ENCODE measurements at places on chromosomes 11 and 22.

GRCh38 chr22:47162865-47163264 lies 400.4 kb downstream of the TBC1D22A start:
- peak; percentile 49 for DNase-seq

- no peak for DNase-seq
These were observed 42.6 kb downstream of the ANO1 start for GRCh38 chr11:70120674-70121073.

DNA sequence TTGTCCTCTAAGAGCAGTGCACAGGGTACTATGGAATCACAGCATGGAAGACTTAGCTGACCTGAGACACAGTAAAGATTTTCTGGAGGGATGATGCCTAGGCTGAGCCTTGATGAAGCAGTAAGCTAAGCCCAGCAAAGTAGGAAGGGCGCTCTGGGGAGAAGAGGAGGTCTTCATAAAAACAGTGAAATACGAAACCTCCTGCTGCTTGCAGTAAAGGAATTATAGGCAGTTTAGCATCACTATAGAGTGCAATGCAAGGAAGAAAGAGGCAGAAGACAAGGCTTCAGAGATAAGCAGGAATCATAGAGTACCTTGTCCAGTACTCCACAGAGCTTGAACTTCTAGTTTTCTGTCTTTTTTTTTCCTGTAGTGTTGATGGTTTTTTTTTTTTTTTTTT lies 555.7 kb upstream of the CADM1 start:
- no peak for DNase-seq

GRCh38 chr11:114314096-114314495 lies 17.9 kb downstream of the NNMT start:
- DNase-seq, result no peak

DNA sequence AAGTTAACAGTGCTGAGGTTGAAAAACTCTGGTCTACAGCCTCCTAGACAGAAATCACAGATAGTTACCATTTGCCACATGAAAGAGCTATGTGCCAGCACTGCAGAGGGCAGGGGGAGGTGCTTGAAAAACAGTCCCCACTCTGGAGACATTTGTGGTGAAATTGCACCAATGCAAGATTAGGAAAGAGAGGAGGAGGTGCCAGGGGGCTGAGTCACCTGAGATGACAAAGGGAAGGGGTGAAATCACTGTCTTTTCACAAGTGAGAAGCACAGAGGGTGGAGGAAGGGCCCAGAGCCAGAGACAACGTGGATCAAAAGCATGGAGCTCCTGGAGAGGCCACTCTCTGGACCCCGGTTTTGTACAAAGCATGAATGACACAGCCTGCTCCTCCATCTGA lies 196.3 kb downstream of the BUD13 start:
- DNase-seq, result no peak

DNA sequence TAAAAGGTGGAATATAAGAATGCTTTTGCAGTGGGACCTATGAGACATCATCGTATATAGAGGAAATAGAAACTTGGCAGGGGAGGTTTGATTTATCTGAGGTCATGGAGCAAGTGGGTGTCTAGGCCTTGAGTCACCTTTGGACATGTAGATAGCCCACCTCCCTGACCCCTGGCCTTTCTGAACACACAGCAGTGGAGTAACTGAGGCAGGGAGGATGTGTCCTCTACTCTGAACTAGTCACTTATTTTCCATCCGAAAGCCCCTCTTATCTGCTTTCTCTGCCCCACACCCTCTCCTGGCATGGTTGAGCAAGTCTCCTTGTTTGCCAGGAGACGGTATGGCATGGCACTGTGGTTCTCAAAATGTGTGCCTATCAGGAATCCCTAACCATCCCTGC lies 7.9 kb downstream of the CD82 start:
- DNase-seq, result no peak

GRCh38 chr11:132064987-132065620 lies 694.7 kb downstream of the NTM start:
- no peak for DNase-seq

DNA sequence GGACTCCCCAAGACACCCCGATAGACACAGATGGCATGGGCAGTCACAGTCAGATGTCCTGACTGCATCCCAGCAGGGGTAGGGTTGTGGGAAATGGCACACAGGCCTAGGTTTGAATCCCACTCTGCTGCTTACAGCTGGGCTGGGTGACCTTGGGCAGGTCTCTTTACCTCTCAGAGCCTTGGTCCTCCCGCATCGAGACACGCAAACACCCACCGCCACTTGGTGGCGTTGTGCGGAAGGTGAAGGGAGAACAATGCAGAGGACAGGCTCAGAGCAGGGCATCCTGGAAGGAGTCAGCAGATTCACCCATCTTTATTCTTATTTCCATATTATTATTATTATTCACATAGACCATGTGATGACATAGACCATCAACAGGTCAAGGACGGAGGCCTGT lies 140.5 kb downstream of the MIAT start:
- DNase-seq, result no peak

- no peak for DNase-seq
These were observed 16.4 kb downstream of the RPL27A start for GRCh38 chr11:8698917-8699441.

DNA sequence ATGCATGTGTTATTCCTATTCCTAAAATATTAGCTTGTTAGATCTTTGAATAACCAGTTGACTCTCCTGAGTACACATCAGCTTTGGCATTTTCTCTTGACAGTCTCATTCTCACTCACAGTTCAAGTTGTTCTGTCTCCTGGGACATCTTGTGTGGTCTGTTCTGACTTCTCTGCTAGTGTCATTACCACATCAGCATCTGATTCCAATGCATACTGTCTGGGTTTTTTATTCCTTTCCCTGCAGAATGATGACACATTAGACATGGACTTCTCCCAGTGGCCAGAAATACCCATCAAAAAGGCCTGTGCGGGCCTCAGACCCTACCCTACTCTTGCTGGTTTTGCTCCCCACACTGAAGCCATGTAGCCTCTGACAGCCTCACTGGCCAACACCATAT lies 2.7 kb downstream of the ZNF74 start:
- DNase-seq, result no peak

DNA sequence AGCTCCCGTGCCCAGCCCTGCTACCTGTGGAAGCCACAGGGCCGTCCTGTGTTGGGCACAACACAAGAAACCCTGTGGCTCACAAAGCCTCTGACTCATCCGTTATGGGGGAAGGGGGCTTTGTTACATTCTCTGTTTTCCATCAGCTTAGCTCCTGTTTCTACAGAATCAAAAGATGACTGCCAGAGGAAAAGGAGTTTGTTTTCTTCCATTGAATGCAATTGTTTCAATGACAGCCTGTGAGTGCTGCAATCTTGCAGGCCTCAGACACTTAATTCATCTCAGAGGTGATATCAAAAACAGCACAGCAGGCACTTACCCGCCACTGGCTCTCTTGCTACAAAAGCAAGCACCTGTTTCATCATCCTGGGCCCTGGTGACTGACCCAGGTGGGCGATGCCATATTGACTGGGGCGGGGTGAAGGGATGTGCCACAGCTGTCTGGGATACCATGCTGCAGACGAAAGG lies 194.3 kb downstream of the OPCML start:
- no peak for DNase-seq

DNA sequence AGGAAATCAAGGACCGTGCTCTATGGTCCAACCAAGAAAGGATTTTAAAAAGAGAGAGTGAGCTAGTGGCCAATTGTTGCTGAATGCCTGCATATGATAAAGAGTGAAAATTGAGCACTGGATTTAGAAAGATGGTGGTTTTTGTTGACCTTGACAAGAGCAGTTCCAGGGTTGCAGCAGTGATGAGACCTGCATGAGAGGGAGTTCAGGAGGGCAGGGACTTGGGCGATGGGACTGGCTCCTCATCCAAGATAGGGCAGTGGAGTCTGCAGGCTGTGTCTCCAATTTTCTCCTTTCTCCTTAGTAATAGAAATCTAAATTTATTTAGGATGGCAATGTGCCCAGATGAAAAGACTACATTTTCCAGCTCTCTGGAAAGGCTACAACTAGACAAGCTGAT lies 94.0 kb upstream of the B3GAT1 start:
- DNase-seq, result no peak

- no peak for DNase-seq
These were observed 1.9 kb upstream of the IFITM10 start for GRCh38 chr11:1751999-1752906.

GRCh38 chr11:6427516-6427915 lies 8.6 kb upstream of the APBB1 start:
- no peak for DNase-seq

- no peak for DNase-seq
These were observed 123.8 kb downstream of the DDX10 start for GRCh38 chr11:108788565-108789199.

- peak; percentile 44 for DNase-seq
These were observed 2.6 kb downstream of the AP1B1 start for GRCh38 chr22:29385748-29386147.

All from heart left ventricle (tissue), 16 donors.